Ascending aorta (tissue), 2 donors: ENCODE measurements at places on chromosomes 16 and 17. TPM values are rescaled to one million over a fixed set of nuclear protein-coding genes. Genes with fewer than 3 reads are reported as not detected.

PPM1E gene
- 0.11 TPM for total RNA-seq

EVPLL gene
- not detected for total RNA-seq

DNA sequence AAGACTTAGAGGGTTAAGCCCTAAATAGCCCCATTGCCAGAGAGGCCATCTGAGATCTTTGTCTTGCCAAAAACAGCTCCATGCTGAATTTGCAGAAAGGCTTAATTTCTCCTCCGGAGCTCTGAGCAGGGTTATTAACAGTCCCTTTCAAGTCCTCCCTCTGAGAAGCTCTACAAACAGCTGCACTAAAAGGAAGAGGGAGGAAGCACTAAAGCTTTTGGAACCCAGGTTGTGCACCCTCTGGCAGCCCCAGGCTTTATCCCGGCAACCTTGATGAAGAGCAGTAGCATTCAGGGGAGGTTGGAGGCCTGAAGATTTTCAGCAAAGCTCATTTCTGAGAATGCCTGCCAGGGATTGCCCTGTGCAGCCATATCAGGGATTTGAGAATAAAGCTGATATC lies 554.7 kb downstream of the RBFOX1 start:
- no peaks in the 10 kb centered on the region for H3K4me1 ChIP-seq
- H3K4me3 ChIP-seq, result no peak overlapping the region
- no peak for DNase-seq
- H3K36me3 ChIP-seq, result no peaks in the 10 kb centered on the region
- no peak overlapping the region for H3K27ac ChIP-seq
- H3K27me3 ChIP-seq, result no peaks in the 10 kb centered on the region

DNA sequence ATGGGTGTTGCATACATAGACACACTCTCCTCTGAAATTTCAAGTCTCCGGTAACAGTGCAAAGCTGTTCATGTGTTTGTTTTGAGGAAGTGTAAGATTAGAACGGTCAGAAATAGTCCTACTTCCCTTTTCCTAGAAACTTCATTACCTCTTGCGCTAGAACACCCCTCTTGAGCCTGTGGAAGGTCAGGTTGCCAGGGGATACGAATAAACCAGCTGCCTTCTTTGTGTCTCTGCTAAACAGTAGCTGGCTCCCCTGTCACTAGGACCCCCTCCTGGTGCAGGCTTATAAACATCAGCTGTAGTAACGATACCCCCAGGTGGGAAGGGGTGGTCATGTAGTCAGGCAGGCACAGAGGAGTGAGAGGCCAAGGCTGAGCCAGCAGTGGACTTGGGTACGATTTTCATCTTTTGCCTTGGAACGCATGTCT lies 113.4 kb upstream of the RCVRN start:
- H3K36me3 ChIP-seq, result no peaks in the 10 kb centered on the region
- H3K27me3 ChIP-seq, result no peaks in the 10 kb centered on the region
- H3K27ac ChIP-seq, result no peak overlapping the region
- H3K4me1 ChIP-seq, result no peaks in the 10 kb centered on the region
- DNase-seq, result no peak
- H3K4me3 ChIP-seq, result no peak overlapping the region

DNA sequence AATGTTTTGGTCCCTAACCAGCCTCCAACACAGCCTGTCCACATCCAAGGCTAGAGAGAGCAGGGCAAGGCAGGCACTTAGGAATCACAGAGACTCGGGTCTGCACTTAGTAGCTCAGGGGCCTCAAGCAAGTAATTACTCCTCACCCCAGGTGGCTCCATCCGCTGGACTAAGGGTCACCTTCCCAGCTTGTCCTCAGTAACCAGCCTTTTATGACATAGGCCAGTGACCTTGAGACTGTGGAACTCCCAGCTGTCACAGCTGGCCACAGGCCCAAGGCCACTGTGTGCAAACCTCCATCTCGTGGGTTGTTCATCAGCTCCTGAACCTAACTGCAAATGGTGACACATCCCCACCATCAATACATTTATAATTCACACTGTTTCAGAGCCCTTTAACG lies 68.6 kb downstream of the CDYL2 start:
- no peak overlapping the region for H3K27ac ChIP-seq
- H3K36me3 ChIP-seq, result no peaks in the 10 kb centered on the region
- no peaks in the 10 kb centered on the region for H3K4me1 ChIP-seq
- H3K4me3 ChIP-seq, result no peak overlapping the region
- DNase-seq, result no peak

DNA sequence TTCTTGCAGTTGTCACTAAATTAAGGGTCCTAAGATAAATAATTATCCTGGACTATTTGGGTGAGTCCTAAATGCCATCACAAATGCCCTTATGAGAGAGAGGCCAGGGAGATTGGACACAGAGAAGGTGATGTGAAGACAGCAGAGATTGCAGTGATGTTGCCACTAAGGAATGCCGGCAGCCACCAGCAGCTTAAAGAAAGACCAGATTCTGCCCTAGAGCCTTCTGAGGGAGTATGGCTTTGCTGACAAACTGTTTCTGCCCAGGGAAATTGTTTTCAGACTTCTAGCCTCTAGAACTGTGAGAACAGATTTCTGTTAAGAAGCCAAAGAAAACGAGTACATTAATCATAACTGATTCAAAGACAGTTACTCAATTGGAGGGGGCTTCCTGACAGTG lies 10.0 kb upstream of the ZNF23 start:
- H3K27me3 ChIP-seq, result no peaks in the 10 kb centered on the region
- H3K27ac ChIP-seq, result no peak overlapping the region
- no peak overlapping the region for H3K4me3 ChIP-seq
- no peaks in the 10 kb centered on the region for H3K4me1 ChIP-seq
- H3K36me3 ChIP-seq, result peaks cover 27% of the 10 kb centered on the region

ALOX12B gene
- not detected for total RNA-seq

GRCh38 chr17:59172436-59173004 lies 17.0 kb downstream of the PRR11 start:
- H3K36me3 ChIP-seq, result no peaks in the 10 kb centered on the region
- no peaks in the 10 kb centered on the region for H3K4me1 ChIP-seq
- no peak overlapping the region for H3K4me3 ChIP-seq

- peaks cover 8% of the 10 kb centered on the region for H3K36me3 ChIP-seq
- H3K4me3 ChIP-seq, result peak within 1 kb of the TSS; percentile 84
- H3K4me1 ChIP-seq, result peaks cover 20% of the 10 kb centered on the region
- peak; percentile 48 for DNase-seq
- no peaks in the 10 kb centered on the region for H3K27me3 ChIP-seq
- peak within 1 kb of the TSS; percentile 92 for H3K27ac ChIP-seq
Observed at GRCh38 chr16:21952793-21953540, at the start of gene UQCRC2. TSS of gene UQCRC2 (plus strand) at chr16:21953361. CDS start at chr16:21953424, 63 bp downstream.

DNA sequence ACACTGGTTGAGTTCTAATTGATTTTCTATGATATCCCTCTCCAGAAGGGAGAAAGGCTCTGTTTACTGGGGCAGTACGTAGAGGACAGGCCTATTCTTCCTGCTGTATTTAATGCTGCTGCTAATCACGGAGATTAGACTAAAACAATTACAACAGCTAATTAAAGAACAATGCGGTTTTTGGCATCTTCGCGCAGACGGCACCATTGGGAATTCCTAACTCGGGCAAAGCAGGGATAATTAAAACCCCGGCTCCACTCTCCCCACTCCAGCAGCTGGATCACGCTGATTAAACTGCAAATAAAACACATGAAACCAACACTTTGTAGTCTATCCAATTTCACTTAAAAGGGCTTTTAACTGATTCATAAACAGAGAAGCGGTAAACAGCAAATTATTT lies 147.6 kb downstream of the XYLT1 start:
- DNase-seq, result no peak
- H3K36me3 ChIP-seq, result no peaks in the 10 kb centered on the region
- H3K27me3 ChIP-seq, result no peaks in the 10 kb centered on the region
- H3K4me1 ChIP-seq, result no peaks in the 10 kb centered on the region
- no peak overlapping the region for H3K4me3 ChIP-seq

GRCh38 chr16:8591451-8591850 lies 1.1 kb upstream of the TMEM114 start:
- DNase-seq, result no peak
- no peak overlapping the region for H3K27ac ChIP-seq
- no peaks in the 10 kb centered on the region for H3K36me3 ChIP-seq
- peaks cover 7% of the 10 kb centered on the region for H3K27me3 ChIP-seq

CLEC3A gene
- total RNA-seq, result not detected

DNA sequence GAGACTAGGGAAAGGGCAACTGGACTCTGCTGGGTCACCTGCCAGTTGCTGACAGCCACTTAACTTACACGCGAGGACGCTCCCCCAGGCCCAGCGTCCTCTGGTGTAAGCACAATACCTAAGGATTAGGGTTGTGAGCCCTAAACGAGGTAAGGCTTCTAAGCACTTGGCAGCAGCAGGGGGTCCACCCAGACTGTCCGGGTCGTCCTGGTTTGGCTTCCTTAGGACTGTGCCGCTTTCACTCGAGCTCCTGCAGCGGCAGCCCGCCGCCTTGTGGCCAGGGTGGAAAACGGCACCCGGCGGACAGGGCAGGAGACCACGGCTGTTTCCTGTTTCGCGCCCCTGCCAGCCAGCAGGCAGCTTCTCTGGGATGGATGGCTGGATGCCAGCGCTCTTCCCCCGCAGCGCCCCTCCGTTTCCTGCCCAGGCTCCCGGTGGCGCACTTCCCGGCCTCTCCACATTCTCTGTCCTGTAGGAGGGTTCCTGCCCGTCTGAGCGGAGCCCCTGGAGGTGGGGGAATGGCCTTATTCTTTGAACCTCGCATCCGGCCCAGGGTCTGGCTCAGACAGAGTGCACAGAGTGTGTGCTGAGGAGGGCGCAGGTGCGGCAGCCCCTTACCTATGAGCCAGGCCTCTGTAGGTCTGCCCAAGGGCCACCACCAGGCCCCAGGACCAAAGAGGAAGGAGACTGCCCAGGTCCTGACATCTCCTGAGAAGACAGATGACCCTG lies 47.0 kb upstream of the AMZ2 start:
- H3K36me3 ChIP-seq, result no peaks in the 10 kb centered on the region
- DNase-seq, result no peak
- peaks cover 52% of the 10 kb centered on the region for H3K4me1 ChIP-seq
- peak overlapping the region; percentile 62 for H3K4me3 ChIP-seq
- no peak overlapping the region for H3K27ac ChIP-seq

GRCh38 chr16:17404941-17405689 lies 65.6 kb downstream of the XYLT1 start:
- DNase-seq, result peak; percentile 94
- peak overlapping the region; percentile 2 for H3K4me3 ChIP-seq
- peaks cover 4% of the 10 kb centered on the region for H3K4me1 ChIP-seq
- no peaks in the 10 kb centered on the region for H3K27me3 ChIP-seq

DNA sequence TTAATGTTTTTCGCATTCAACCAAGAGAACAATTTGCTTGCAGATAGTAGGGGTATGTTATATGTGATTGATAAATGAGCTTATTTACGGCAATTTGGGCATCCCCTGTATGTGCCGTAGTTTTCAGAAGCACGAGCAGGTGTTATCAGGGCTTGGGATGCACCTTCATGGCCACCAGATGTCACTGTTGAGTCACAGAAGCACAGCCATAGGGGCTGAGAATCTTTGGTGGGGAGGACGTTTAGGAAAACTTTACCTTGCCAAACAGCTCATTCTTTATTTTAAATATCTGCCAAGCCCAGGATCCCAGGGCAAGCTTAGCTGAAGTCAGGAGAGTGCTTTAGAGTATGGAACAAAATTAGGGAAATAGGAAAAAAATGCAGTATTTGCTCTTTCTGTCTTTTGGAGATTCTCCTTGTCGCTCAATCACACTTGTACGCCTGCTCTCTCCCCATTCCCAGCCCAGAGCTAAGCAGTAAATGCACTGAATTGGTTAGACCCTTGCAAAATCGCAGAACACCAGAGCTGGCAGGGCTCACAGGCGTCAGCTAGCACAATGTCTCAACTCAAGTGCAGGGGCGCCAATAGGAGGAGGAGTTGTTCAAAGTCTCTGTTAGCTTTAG lies 93.6 kb upstream of the MPHOSPH6 start:
- H3K4me1 ChIP-seq, result peaks cover 15% of the 10 kb centered on the region
- H3K27ac ChIP-seq, result peak overlapping the region; percentile 54
- H3K4me3 ChIP-seq, result peak overlapping the region; percentile 17

ERN2 gene
- total RNA-seq, result not detected

- H3K36me3 ChIP-seq, result no peaks in the 10 kb centered on the region
- no peaks in the 10 kb centered on the region for H3K4me1 ChIP-seq
- DNase-seq, result no peak
- no peak overlapping the region for H3K4me3 ChIP-seq
- no peak overlapping the region for H3K27ac ChIP-seq
Observed at GRCh38 chr17:5677620-5678019, 93.3 kb upstream of the NLRP1 start.

GRCh38 chr16:9049241-9049640 lies 42.2 kb upstream of the HAPSTR1 start:
- H3K4me1 ChIP-seq, result peaks cover 11% of the 10 kb centered on the region
- no peak overlapping the region for H3K27ac ChIP-seq
- no peak overlapping the region for H3K4me3 ChIP-seq
- H3K36me3 ChIP-seq, result no peaks in the 10 kb centered on the region
- no peaks in the 10 kb centered on the region for H3K27me3 ChIP-seq

DNA sequence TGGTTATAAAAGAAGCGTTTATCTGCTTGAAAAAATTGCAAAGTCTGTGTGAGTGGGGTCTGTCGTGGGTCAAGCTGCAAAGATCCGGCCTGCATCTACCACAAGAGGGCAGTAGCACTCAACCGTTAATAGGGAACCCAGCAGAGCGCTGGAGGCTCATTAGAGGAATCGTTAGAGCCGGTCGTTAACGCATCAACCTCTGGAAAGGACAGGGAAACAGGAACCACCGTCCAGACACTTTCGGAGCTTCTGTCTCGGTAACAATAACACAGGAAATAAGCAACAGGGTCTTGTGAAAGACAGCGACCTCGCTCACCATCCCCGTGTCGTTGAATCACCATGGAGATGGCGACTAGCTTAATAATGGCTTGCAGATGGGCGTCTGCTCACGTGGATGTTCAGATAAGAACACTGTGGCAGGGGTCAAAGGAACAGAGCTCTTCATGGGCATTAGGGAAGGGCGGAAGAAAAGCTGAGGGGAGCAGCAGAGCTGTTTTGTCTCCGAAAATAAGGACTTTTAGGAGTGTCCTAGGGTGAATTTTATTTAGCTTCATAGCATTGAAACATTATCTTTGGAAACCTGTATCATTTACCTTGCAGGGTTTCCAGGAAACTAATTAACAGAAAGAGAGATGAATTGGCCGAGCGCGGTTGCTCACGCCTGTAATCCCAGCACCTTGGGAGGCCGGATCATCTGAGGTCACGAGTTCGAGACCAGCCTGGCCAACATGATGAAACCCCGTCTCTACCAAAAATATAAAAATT lies 11.9 kb upstream of the NSRP1 start:
- peak; percentile 87 for DNase-seq
- peak overlapping the region; percentile 65 for H3K4me3 ChIP-seq
- H3K27me3 ChIP-seq, result no peaks in the 10 kb centered on the region
- no peaks in the 10 kb centered on the region for H3K4me1 ChIP-seq

DNA sequence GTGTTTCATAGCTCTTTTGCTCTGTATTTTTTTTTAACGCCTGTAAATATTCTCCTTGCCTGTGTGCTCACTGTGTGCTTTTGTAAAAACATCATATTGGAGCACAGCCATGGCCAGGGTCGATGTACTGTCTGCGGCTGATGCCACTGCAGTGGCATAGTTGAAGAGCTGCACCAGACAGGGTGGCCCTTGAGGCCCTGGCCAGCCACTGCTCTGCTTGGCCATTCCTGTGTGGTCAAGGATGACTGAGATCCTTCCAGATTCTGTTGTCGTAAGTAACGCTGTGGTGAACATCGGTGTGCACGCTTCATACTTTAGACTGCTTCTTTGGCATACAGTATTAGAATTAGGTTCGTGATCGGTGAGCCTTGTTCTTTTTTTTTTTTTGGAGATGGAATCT lies 14.6 kb downstream of the CRAMP1 start:
- H3K27me3 ChIP-seq, result no peaks in the 10 kb centered on the region
- DNase-seq, result no peak
- no peaks in the 10 kb centered on the region for H3K4me1 ChIP-seq
- H3K36me3 ChIP-seq, result peaks cover 45% of the 10 kb centered on the region

KRTAP4-5 gene
- not detected for total RNA-seq
